ENCODE measurements at places on chromosomes 3 and 15.

- peak; percentile 44 for DNase-seq
Observed at GRCh38 chr3:16300307-16300706, 35.3 kb downstream of the OXNAD1 start.

GRCh38 chr15:50519740-50520425 lies 26.6 kb downstream of the USP50 start:
- no peak for DNase-seq

DNA sequence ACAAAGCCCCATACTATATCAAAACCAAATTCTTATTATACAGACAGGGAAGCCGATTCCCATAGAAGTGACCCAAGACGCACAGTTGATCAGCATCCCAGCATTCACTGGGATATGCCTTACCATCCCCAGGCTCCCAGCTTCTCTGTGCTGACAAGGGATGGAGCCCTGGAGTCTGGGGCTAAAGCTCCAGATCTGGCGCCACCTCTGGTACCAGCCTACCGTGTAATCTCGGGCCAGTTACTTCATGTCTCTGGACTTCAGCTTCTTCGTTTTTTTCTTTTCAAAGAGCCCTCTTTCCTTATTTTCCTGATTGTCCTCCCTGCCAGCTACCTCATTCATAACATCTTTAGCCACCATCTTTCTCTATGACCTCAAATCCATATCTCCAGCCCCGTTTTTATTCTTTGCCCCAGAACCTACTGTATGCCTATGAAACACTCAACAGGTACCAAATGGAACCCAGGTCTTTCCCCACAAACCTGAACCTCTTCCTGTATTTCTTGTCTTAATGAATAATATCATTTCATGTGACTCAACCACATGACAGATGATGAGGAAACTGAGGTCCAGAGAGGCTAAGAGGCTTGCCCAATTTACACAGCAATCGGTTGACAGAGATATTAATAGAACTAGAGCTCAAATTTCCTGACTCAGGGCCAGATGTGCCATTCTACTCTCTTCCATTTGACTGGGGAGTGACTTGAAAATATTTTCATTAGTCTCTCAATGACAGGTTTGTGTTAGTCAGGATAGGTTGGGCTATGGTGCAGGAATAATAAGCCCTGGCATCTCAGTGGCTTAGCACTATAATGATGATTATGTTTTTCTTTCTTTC lies 85.4 kb upstream of the TLE3 start:
- DNase-seq, result no peak

DNA sequence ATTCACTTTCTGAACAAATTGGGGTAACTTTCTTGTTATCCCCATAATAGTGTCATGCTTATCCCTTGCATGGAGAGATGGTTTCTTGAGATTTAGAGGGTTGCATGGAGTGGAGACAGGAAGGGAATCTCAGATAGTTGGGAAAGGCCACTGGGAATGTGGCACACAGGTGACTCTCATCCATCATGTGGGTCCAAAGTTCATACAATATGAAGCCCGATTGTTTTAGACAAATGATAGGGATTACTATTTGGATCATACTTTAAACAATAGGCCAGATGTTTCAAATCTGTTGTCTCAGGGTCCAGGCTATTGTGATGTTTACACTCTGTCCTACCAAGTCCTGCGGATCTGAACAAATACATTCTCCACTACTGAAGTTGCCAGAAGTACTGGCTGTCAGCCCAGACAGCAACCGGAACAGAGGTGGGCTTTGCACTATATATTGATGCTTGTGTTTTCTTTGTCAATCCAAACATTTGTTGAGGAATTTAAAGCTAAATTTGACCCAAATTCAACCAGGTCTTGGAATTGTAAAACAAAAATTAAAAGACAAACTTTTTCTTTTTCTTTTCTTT lies 39.2 kb upstream of the NMNAT3 start:
- DNase-seq, result no peak

DNA sequence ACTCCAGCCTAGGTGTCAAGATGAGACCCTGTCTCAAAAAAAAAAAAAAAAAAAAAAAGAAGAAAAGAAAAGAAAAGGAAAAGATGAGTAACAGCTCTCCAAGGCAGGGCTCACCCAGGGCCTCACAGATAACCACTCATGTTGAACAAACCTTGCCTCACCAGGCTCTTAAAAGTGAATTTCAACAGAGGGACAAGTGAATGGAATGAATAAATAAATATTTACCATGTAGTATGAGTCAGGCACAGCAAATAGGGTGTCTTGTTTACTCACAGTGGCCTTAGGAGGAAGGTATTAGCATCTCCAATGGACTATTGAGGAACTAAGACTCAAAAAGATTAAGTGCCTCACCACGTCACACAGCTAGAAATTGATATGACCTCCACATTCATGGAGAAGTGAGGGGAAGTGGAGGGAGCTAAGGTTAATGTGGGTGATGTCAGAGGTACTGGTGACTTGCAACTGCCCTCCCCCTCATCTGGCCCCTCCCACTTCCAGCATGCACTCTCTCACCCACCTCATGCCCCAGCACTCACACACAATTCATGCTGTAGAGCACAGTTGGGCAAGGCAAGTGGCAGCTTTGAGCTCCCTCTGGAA lies 255.5 kb downstream of the UACA start:
- DNase-seq, result peak; percentile 68

DNA sequence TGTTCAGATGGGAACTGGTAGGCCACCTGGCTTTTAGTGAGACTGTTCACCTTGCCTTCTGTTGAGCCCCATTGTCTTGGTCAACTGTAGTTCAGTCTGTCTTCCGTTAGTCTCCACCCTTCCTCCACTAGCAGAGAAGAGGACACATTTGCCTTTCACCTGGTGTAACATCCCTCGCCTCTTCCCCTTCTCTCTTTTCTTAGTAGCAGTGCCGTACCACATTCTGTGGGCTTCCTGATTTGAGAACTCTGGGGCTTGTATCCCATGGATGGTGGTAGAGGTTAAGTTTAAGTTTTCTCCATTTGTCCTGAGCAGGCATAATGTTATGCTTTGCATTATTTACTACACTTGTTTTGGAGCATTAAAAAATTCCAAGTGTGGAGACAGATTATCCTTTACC lies 49.3 kb downstream of the RAB7A start:
- no peak for DNase-seq

GRCh38 chr3:178525251-178525650 lies 11.0 kb upstream of the KCNMB2 start:
- DNase-seq, result no peak

DNA sequence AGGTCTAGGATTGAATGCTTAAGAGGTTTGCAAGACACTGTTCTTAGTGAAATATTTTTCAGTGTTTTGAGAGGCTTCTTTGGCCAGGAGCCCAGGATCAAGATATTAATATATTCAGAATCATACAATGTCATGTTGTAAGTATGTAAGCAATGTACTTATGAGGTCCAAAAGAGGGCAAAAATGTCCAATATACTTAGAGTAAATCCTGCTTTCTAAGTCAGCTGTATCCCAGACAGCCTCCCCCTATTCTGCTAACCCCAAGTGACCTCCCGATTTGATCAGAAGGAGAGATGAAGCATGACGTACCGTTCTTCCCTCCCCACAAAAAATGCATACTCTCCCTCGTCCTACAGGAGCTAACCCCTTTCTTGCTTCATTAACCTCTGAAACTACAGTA lies 70.9 kb downstream of the CHAC1 start:
- no peak for DNase-seq

- DNase-seq, result no peak
Observed at GRCh38 chr3:184368116-184368515, 6.6 kb downstream of the POLR2H start.

GRCh38 chr3:45601156-45601555 lies 6.6 kb downstream of the LIMD1 start:
- DNase-seq, result no peak

DNA sequence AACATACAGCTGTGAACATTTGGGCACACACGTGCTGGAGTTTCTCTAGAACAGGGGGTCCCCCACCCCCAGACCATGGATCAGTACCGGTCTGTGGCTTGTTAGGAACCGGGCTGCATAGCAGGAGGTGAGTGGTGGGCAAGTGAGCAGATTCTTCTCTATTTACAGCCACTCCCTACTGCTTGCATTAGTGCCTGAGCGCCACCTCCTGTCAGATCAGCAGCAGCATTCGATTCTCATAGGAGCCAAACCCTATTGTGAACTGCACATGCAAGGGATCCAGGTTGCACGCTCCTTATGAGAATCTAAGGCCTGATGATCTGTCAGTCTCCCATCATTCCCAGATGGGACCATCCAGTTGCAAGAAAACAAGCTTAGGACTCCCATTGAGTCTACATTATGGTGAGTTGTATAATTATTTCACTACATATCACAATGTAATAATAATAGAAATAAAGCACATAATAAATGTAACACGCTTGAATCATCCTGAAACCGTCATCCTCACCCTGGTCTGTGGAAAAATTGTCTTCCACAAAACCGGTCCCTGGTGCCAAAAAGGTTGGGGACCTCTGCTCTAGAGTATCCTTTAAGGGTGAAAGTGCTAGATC lies 25.8 kb downstream of the CHRM5 start:
- no peak for DNase-seq

- no peak for DNase-seq
Observed at GRCh38 chr3:177824841-177825240, 627.6 kb upstream of the TBL1XR1 start.

GRCh38 chr3:151843275-151843674 lies 29.4 kb downstream of the AADAC start:
- no peak for DNase-seq

DNA sequence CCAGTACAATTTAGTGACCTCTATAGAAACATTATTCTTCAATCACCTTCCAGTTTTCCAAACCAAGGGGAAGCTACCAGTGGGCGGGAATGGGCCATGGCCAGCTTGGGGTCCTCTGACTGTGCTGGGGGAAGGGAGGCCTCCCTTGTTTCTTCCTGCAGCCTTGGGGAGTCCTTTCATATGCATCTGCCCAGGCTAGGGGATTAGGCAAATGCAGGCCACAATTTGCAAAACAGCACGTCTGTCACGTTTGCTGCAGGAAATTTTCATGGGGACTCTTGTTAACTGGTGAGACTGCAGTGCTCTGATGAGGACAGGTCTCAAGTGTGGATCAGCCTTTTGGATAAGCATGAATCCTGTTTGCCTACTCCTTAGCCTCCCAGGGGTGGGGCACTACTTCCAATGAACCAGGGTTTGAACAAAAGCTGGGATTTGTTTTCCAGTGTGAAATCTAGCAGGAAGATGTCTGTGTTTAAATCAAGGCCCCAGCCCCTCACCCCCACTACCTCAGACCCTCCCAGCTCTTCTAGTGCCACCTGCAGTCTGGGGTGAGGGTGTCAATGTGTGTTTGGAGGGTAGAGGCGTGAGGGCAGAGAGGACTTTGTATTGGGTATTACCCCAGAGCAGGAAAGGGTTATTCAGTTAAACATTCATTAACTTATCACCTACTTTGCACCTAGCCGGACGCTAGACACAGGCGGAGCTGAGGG lies 219.9 kb downstream of the OPA1 start:
- DNase-seq, result no peak

DNA sequence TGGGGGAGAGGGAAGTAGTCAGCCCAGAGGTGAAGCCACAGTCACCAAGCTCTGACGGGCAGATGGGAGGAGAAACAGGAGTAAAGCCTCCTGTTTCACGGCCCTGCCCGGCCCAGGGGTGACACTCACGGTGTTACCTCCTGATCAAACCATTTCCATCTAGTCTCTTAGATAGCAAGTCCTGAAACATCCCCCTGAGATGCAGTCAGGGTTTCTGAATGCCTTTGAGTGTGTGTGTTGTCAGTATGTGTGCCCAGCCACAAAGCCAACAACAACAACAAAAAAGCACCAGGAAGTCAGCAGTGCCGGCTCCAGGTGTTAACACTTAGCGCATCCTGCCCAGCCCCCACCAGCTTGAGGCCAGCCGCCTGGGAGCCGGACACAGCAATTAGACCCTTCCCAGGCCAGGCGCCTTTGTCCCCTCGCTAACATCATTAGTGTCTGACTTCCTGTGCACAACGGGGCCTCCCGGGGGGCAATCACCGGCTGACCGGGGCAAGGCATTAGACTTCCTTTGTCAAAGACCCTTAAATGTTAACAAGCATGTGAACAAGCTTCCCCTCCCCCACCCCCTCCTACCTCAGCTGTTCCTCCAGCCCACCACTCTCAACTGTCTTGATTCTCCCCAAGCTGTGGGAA lies 34.5 kb downstream of the IL17RD start:
- no peak for DNase-seq

All from kidney epithelial cell (primary cell).